CD8-positive, alpha-beta memory T cell (primary cell): ENCODE measurements at places on chromosomes 2 and 18. TPM values are rescaled to one million over a fixed set of nuclear protein-coding genes. Genes with fewer than 3 reads are reported as not detected.

The CDCA7 gene
- total RNA-seq: 23.5 TPM

- no peak for DNase-seq
Observed at GRCh38 chr2:15656090-15656489, 64.4 kb downstream of the DDX1 start.

- no peak for DNase-seq
Observed at GRCh38 chr18:65477455-65477854, 273.4 kb upstream of the CDH7 start.

DNA sequence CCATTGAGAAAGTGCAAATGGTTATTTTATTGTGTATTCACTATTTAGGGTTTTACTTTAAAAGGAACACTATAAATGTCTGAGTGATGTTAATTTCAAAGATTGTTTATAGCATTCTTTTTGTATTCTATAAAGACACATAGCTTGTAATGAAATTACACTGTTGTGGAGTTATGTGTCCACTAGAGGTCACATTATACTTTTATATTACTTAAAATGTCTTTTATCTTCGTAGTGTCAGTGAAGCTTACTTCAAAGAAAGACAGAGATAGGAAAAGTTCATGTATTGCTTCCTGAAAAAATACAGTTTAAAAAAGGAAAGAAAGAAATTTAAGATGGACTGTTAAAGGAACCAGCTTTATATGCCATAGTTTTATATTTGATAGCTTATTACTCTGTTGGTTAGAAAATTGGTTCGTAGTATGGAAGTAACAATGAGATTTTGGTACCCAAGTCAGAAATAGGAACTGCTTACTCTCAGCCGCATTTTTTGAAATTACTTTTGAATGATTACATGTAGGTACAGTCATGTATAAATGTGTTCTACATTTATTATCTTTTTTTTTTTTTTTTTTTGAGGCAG lies 20.5 kb downstream of the APLF start:
- no peak for DNase-seq

DNA sequence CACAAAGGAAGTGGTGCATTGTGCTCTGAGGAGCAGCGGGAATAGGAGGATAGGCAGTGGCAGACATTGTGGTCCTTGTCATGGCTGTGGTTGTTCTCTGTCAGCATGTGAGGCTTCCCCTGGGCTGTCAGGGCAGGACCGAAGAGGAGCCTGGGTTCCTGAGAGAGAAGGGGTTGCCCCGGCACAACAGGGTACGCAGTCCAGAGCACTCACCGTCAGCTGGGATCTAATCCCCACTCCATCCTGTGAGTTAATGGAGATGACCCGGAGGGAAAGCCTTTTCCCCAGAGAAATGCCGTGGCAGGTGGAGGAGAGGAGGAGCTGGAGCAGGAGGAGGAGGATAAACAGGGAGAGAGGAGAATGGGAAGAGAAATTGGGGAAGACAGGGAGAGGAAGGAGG lies 396.7 kb upstream of the HS6ST1 start:
- no peak for DNase-seq

The SKOR2 gene
- not detected for total RNA-seq

The DTNA gene
- total RNA-seq: not detected

DNA sequence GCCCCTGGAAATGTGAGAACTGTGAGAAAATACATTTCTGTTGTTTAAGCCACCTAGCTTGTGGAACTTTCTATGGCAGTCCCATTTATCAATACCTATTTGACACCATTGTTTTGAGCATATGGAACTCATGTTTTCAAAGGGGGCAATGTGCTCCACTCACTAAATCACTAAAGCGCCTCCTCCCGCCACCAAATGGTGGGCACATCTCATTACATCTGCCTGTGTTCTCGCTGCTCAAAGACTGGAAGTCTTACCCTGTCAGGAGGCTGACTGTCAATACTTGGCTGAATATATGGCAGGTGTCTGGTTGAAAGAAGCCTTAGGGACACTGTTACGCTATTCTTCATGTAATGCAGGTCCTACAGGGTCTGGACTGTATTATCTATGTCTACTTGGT lies 767.7 kb downstream of the TSN start:
- DNase-seq: no peak

DNA sequence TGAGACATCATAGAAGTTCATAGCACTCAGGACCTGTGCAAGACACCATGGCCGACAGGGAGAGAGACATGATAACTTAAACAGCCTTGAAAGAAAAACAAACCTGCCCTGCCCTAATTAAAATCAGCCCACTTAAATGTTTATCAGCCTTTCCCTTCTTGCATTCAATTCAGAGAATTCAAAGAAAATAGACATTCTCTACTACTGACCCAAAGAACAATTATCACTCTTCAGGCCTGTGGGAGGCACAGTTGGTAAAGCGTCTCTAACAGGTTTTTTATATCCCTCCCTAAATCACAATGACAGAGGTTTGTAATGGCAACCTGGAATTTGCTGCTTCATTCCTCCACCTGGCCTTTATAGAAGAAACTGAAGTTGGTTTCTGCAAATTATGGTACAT lies 1.7 kb downstream of the CDK15 start:
- no peak for DNase-seq

DNA sequence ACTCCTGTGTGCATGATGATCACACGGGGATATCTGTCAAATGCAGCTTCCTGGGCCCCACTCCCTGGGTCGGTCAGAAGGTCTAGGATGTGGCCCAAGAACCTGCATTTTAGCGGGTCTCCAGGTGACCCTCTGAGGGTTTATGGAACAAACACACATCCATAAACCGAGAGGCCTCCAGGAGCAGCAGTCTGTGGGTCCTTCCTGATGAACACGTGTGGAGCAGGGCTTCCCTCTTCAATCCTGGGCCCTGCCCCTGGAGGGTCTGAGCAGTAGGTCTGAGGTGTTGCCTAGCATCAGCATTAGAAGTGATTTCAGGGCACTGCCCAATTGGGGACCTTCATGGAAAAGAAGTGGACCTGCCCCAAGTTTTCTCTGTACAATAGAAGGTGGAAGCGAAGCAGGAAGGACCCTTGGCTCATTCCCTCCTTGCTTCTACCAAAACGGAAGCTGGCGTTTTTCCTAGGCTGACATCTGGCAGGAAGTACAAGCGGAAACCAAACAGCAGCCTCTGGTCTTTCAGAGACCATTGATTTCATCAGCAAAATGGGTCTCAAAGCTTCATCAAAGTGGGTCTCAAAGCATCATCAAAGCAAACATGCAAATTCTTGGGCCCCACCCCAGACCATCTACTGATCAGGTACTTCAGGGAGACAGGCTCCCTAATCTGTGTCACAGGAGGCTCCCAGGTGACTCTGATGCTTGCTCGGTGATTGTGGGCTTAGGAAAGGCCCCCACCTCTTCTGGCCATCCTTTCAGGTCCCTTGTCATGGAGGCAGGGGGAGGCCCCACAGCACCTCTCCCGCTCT lies 30.7 kb downstream of the INO80C start:
- DNase-seq: no peak

The KIF5C gene
- total RNA-seq: 18.2 TPM

DNA sequence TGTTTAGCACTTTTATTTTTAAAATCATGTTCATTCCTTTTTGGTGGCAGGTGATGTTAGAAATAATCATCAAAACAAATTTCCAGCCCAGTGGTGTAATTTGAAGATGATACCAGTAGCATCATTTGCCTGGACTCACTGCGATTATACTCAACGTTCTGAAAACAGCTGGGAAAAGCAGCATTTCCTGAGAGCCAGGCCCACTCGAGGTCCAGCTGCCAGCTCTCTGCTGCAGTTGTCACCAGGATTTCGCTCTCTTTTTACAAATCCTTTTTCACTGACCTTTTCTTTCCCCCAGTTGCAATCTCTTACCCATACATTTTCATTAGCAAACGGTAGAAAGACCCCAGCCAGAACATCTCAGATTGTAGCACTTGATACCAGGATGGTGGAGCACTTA lies 110.6 kb upstream of the LYPD1 start:
- no peak for DNase-seq

- DNase-seq: no peak
Observed at GRCh38 chr2:128281852-128282245, 36.8 kb downstream of the HS6ST1 start.

DNA sequence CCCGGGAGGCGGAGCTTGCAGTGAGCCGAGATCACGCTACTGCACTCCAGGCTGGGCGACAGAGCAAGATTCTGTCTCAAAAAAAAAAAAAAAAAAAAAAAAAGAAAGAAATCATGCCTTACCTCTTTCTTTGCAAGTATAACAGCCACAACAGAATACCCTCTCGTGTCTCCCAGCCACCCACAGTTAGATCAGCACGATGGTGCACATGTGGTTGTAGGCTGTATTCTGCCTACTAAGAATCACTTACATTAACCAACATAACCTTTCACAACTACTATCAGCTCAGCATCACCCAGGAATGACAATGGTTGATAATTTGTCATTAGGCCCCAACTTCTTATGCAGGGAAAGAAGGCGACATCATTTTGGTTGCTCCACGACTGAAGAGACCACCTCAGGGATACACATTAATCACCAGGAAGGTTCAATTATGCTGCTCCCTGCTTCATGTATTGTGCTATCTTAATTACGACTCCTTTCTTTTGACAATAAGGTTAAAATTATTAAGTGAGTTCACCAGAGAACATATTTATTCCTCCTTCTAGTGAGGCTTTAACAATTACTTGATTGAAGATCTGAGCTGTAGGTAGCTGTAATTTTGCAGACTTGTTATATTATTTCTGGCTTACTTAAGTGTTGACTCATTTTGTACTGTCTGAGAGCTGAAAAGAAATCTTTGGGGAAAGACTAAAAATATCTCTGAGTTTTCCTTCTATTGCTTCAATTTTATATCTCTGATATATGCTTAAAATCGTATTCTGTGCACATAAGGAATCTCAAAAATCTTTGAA lies 120.1 kb downstream of the LRP1B start:
- no peak for DNase-seq

The DSG1 gene
- not detected for total RNA-seq

DNA sequence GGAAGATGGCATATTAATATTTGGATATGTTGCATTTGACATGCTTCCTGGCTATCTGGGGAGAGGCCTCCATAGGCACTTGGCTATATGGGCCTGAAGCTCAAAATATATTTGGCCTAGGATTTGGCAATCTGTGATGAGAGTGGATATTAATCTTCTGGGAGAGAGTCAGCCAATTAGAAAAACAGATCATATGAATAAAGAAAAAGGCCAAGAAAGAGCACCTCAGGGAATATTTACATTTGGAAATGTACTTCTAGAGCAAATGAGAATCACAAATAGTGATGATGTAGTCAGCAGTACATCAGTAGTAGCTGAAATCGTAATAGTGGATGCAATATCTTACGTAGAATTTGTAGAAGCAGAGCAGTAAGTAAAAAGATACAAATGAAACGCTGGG lies 277.0 kb downstream of the CTNNA2 start:
- no peak for DNase-seq

GRCh38 chr2:199814101-199814816 lies 36.7 kb downstream of the FTCDNL1 start:
- no peak for DNase-seq
